ENCODE measurements at places on chromosomes 7 and 10.

GRCh38 chr7:3520206-3520605, 219.2 kb downstream of the SDK1 start:
- no peak for DNase-seq

DNA sequence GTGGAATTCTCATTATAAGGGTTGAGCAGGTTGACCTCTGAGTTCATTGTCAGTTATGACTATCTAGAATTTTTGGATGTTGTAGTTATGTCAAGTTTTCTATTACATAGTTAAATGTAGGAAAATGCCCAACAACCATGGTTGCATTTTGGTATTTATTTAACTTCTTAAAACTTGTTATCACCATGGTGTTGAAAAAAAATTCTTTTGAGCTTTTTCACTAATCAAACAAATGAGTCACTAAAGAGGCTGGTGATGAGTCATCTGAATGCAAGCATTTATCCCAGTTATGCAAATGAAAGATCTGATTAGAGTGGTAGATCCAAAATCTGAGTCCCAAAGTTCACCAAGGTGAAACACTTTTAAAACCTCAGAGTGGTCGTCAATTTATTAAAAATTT, 624.7 kb upstream of the IGFBP3 start:
- DNase-seq = no peak

DNA sequence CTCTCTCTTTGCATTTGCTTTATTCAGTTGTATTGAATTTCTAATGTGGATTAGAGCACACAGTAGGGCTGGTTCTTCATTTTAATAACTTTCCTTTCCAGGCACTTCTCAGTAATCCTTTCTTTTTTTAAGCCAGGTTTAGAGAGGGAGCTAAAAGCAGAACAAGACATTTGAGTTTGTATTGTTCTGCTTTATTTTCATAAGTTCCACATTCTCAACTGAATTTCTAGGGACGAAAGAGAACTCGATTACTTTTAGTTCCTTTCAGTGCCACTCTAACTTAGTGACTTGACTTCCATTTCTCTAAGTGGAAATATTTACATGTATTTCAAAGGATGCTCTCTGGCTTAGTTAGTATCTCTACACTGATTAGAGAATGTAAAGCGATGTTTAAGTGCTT, 145.6 kb downstream of the EXOC4 start:
- no peak for DNase-seq

DNA sequence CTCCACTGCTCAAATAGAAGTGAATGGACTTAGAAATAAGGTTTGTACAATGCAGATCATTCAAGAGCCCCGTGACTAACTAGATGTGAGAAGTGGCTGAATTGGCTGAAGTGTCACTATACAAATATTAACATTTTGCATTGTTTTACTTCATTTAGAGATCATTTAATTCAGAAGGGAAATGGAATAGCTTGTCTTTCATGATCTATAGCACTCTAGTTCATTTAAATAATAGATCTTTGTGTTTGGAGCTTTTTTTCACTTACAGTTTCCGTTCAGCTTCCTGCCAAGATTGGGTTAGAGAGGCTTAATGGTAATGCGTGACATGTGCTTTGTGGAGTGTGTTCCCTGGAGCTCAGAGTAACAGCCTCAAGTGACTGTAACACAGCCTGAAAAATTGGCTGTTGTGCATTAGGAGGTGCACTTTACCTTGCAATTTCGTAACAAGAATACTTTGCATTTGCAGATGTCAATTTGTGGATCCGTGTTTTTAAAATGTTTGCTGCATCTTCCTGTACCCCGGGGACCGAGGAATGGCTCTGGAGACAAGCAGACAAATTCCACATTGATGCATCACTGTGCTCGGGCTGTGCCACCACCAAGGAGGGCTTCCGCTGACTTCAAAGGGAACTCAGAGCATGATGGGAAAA, 170.3 kb downstream of the NRP1 start:
- DNase-seq = no peak
